Astrocyte of the spinal cord (primary cell): ENCODE measurements at places on chromosomes 4 and X.
A peak's percentile ranks its signal among the peaks of the same experiment; 100 is the strongest.

DNA sequence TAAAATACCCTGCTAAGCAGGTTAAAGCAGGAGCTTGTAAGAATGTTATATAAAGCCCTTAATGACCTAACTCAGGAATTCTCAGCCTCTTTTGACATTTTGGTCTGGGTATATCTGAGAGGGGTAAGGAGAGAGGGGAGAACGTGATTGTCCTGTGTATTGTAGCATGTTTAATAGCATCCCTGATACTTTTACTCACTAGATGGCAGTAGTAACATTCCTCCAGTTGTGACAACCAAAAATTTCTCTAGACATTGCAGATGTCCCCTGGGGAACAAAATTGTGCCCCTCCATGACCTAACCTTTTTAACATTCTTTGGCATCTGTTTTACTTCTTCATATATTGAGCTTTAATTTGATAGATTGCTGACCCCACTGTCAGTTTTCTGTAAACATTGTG, 17.9 kb downstream of the SMARCA5 start:
- peak; percentile 17 for DNase-seq

GRCh38 chrX:31232506-31232905, 160.7 kb upstream of the FTHL17 start:
- DNase-seq, result no peak

DNA sequence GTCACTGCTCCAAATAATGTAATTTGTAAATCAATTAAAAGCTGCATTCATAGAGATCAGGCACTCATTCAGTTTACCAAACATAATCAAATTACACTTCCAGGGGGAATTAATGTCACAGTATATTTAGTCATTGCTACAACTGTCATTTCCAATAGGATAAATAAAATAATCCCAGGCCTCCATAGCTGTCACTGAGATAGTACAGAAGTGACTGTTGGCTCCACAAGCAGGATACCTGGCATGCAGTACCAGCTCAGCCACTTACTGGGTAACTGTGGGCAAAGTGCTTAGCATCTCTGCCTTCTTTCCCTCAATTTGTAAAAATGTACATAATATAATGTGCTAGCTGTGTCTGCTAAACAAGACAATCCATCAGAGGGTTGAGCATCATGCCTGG, 128.1 kb downstream of the CAMK2D start:
- DNase-seq, result no peak

DNA sequence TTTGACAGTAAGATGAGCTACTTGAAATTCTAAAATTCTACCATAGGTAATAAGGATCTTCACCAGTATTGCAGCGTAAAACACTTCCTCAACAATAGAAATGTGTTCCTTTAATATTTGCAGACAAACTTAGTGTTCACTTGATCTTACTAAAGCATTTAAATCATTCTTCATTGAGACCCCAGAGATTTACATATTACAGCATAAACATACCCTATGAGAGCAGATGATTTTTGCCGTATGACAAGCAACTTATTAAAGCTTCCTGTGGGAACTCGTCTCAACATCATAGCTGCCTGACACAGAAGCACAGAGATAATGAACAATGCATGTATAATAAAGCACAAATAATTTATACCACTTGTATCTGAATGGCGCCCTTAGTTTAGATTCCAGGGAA, 3.6 kb downstream of the UGT2B7 start:
- DNase-seq, result no peak

- no peak for DNase-seq
Measured at GRCh38 chrX:7266288-7266687, 118.3 kb upstream of the PUDP start.
